ENCODE measurements at places on chromosomes 6 and 20. TPM values are rescaled to one million over a fixed set of nuclear protein-coding genes. Genes with fewer than 3 reads are reported as not detected.

The SPATA25 gene
- total RNA-seq, result 0.25 TPM

The OPN5 gene
- total RNA-seq, result not detected

The SLC22A7 gene
- 0.25 TPM for total RNA-seq

The GLP1R gene
- total RNA-seq, result under 0.01 TPM

The DEFB124 gene
- not detected for total RNA-seq

The MAPK13 gene
- 1.2 TPM for total RNA-seq

The POU5F1 gene
- not detected for total RNA-seq

The IPCEF1 gene
- 10.1 TPM for total RNA-seq

The ENPP5 gene
- 4.7 TPM for total RNA-seq

The SMIM13 gene
- total RNA-seq, result 92.9 TPM

The SPTLC3 gene
- total RNA-seq, result 0.98 TPM

The PRSS16 gene
- total RNA-seq, result not detected

The FAM217A gene
- not detected for total RNA-seq

The ZSCAN23 gene
- total RNA-seq, result 10.8 TPM

The CST4 gene
- not detected for total RNA-seq

The CUTA gene
- 64.9 TPM for total RNA-seq

The CST2 gene
- total RNA-seq, result not detected

The ABHD16B gene
- not detected for total RNA-seq

The RIPOR3 gene
- 0.98 TPM for total RNA-seq

The SIRPB1 gene
- not detected for total RNA-seq

The BHLHE23 gene
- 0.25 TPM for total RNA-seq

The TRIM31 gene
- not detected for total RNA-seq

The OR5V1 gene
- not detected for total RNA-seq

The FERMT1 gene
- 1.5 TPM for total RNA-seq

The VWA7 gene
- total RNA-seq, result 0.98 TPM

The APMAP gene
- 55.3 TPM for total RNA-seq

The CPXM1 gene
- 10.1 TPM for total RNA-seq

The GPX5 gene
- total RNA-seq, result not detected

Measured in temporal lobe (tissue), 4 donors.